ENCODE measurements at places on chromosomes 7 and 10.

DNA sequence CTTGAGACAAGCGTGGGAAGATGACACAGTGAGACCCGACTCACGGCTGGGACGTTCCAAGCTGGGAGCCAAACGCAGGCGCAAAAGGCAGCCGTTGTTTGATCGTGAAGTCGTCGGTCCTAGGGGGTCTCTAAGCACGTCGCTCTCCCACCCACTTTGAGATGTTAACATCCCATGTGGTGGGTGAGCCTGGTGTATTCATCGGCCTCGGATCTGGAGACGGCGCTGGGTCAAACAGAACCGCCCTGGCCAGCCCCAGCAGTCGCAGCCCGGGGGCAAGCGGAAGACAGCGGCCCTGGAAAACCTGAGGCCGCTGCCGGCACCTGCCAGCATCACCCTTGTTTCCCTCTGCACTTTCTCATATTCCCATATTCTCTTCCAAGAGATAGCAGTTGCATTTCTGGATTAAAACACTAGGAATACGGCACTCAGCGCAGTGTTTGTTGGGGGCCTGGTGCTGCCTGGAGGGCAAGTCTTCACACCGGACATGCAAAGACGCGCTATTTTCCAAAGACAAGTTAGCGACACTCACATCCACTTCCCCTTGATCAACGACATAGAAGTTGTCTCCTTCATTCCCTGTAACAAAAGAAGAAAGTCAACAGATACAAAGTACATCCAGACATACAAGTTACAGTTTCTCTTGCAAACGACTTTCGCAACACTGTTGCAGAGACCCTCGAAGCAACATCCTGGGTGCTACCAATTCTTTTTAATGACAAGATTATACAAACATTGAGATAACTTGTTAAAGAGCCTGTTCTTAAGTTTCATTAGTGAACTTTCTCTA, 86.2 kb upstream of the PDGFA start:
- DNase-seq, result no peak

- DNase-seq, result no peak
Observed at GRCh38 chr10:97078261-97078937, 107.4 kb downstream of the SLIT1 start.

GRCh38 chr10:98055841-98056516, 25.6 kb upstream of the CRTAC1 start:
- peak; percentile 58 for DNase-seq

DNA sequence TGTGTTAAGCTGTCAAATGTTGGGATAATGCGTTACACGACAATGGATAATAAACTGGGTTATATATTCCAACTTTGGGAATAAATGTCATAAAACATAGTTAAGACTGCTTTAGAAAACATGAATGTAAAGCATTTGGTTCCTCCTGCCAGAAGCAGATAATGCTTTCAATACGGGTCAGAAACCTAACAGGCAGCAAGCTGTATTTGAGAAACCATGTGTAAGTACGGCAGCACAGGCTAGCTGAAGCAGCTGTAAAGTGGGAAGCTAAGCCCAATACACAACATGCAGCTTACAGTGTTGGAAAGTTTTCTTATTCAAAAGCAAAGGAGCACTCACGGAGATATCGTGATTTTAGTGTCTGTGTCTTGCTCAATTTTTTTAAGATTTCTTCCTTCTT, 46.5 kb downstream of the MALSU1 start:
- DNase-seq, result no peak

- DNase-seq, result no peak
Observed at GRCh38 chr10:6119423-6119822, 30.6 kb downstream of the RBM17 start.

DNA sequence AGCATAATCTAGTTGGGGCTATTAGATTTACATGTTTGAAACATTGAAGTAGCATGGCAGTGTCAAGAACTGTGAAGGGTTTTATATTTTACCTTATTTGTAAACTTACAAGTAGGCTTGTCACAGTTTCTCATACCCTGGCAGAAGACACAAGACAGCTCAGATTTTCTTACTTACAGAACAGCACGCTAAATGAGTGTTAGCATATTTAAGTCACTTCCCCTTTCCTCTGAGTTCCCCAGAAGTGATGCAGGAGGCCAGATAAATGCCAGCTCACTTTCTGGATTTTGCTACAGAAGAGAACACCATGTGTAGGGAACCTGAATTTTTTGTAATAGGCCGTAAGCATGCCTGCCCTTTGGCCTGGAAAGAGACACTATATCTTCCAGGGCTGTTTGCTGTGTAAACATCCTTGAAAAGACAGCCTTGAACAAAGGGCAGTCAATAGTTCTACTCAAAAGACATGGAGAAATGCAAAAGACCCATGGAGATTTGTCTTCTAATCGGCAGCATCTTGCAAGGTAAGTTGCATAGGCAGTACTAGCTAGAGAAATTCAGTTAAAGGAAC, 279.1 kb downstream of the PHF14 start:
- peak; percentile 87 for DNase-seq

GRCh38 chr10:113056441-113057021, 106.5 kb downstream of the TCF7L2 start:
- DNase-seq, result no peak

DNA sequence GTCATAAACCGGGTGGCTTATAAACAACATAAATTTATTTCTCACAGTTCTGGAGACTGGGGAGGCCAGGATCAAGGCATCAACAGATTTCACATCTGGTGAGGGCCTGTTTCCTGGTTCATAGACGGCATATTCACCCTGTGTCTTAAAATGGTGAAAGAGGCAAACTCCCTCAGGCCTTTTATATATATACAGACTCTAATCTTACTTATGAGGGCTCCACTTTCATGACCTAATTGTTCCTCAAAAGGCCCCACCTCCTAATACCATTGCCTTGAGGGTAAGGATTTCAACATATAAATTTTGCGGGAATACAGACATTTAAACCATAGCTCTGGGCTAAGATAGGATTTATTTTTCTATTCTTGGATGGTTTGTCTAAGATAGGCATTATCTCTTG, 187.2 kb downstream of the PPP1R3A start:
- no peak for DNase-seq

- no peak for DNase-seq
Observed at GRCh38 chr10:130061760-130062159, 48.9 kb downstream of the C10orf143 start.

DNA sequence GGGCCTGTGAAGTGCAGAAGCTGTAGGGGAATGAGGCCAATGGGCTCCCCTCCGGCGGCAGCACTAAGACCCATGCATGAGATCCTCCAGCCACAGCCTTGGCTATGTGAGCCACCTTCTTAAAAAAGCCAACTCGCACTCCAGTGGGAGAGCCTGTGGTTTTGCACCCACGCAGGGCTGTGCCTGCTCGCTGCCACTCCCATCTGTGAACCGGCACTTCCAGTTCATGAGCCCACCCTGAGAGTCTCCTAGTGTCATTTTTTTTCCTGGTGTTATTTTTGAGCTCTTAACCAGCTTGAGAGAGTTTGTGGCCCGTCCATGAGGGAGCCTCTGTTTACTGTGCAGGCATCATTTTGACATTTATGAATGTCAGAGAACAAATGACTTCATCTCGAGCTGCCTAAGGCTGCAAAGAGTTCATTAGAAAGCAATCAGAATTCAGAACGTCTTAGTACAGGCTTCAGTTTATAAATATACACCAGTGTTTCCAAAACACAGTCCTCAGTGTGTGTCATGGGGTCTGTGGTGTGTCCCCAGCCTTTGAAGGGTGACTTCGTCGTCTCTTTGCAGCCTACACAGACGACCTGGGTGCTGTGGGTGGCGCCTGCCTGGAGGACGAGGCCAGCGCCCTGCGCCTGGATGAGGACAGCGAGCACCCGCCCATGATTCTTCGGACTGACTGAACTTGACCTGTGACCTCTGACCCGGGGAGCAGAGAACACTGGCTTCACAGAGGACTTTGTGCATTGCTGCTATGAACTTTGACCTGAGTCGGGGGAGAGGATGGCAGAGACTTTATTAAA, 40.4 kb downstream of the WIPI2 start:
- no peak for DNase-seq

GRCh38 chr7:96311967-96312366, 9.9 kb downstream of the SLC25A13 start:
- peak; percentile 37 for DNase-seq

GRCh38 chr10:23155169-23155568, 36.9 kb upstream of the PTF1A start:
- DNase-seq, result no peak

DNA sequence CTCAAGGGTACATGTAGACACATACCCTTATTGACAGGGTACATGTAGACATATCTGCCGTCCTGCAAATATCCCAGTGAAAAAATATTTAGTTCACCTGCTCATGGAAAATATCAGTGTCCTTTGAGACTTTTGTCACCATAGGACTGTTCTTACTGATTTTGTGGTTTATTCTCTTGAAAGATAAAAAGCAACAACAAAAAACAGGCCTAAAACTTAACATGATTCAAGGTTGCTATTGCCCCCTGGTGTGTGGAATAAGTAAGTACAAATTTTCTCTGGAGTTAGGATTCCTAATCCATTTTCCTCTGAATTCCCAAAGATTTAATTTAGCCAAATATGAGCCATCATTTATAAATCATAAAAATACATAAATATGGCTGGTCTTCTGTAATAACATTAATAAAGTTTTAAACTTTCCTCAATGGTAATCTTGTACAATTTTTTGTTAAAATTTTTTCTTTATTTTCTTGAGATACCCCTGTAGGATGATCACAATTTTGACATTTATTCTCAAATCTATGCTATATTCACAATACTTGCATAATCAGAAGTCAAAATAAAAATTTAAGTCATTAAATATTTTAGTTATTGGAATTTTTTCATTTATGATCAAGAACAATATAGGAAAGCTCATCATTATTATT, 741.4 kb upstream of the POT1 start:
- DNase-seq, result no peak

DNA sequence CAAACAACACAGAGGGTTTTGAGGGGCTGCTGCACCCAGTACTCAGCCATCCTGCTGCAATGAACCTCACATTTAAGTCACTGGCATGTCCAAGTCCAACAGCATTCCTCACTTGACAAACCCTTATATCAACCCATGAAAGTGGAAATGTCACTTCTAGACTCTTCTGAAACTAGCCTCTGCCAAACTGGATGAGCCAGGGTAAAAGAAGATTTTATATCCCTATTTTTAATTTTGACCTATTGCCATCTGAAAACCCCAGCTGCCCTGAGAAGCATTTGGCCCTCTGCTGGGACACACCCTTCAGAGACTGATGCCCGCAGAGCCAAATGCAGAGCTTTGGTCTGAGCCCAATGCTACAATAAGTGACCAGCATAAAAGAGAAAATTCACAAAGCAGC, 201.1 kb downstream of the ANK3 start:
- DNase-seq, result no peak

DNA sequence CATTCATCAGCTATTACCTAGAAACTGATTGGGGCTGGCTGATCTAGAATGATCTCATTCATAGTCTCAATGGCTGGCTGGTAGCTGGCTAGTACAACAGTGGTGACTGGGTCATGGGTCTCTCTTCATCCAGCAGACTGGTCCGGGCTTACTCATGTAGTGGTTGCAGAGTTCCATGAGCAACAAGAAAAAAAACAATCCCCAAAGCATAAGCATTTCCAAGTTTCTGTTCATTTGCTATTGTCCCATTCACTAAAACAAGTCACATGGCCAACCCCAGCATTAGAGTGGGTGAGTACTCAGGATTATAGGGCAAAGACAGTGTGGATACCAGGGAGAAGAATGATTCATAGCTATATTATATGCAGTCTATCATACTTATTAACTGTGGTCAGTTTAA, 85.2 kb upstream of the SEMA3C start:
- DNase-seq, result no peak

DNA sequence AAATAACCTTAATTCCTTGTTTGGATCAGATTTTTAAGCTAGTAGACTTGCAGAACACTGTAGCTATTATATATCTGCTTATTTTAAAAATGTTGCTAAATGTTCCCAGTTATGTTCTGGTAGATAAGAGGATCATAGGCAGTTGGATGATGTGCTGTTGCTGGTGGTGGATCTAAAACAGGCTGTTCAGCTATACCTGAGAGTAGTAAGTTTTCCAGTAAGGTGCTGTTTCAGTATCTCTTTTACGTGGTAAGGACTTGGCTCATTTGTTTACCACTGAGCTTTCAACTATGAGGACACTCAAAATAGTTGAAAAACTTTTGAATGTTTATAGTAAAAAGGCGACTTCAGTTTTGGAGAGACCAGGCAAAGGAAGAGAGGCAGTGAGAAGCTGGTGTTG, 180.9 kb downstream of the CDK14 start:
- DNase-seq, result peak; percentile 47

DNA sequence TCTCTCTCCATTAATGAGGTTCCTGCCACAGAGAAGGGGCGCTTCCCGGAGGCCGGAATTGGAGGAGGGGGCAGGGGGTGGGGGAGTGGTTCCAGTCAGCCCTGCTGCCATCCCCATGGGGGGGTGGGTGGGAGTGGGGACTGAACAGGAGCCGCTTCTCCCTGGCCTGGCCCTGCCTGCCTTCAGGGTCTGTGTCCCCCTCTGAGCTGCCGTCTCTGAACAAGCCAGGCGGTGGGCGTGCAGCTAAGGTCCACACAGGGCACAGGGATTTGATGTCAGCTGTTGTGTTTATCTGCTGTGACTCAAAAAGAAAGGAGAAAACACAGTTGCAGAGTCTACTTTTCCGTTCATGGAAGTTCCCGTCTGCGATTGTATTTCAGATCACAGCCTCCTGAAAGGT, 141.5 kb upstream of the PCBD1 start:
- no peak for DNase-seq

DNA sequence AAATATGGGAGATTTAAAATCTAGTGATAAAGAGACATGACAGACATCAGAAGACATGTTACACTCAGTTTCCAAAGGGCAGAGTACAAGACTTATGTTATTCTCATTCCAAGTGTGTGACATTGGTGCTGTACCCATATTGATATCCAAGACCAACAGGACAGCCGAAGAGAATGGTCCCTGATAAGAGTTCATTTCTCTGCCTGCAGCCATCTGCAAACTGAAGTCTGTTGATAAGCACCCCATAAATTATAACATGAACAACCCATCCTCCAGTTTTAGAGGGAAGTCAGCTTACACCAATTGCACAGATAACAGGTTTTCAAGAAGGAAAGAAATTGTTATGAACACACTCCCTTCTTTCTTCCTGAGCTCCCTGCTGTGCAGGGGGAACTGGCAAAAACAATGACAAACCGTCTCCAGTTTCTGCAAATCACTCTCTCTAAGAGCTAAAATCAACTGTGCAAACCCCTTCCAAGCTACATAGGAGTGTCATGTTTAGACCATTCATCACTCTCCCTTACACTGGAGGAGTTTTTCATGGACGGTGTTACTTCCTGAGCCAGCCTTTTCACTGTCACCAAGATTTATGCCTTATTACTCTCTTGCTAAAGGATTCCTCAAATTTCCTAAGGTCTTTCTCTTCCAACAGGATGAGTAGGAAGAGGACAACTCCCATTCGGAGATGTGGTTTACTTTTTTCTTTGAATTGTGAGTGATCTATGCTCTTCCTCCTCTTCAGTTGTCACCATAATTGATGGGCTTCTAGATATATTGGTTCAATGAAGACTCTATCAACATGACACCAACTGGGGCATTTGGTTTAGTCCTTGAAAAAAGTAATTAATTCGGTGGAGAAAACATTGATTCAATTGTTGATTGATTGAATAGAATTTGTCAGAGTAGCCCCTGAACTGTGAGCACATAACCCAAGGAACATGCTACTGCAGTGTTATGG, 80.3 kb upstream of the FAM171A1 start:
- DNase-seq, result no peak

GRCh38 chr10:54063514-54063913, 737.5 kb downstream of the PCDH15 start:
- DNase-seq, result no peak

- DNase-seq, result no peak
Observed at GRCh38 chr7:51035716-51036115, 253.0 kb upstream of the GRB10 start.

- no peak for DNase-seq
Observed at GRCh38 chr7:38558761-38559345, 72.3 kb downstream of the AMPH start.

Measured in Karpas-422 (cell line).